K562 (cell line): ENCODE measurements at places on chromosomes 11 and 22.

DNA sequence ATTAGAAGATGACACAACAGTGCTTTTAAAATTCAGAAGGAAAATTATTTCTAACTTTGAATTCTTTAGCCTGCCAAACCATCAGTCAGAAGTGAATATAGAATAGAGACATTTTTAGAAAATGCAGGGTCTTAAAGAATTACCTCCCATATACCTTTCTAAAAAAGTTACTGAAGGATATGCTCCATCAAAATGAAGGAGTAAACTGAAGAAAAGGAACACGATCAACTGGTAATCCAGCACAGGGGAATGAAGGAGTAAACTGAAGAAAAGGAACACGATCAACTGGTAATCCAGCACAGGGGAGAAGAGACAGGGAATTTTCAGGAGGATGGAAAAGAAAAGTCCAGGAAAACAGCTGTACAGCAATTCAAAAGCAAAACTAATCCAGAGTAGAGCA lies 75.4 kb upstream of the LDLRAD3 start:
- no peak for DNase-seq

GRCh38 chr11:61037441-61038093 lies 64.7 kb upstream of the CD5 start:
- DNase-seq = no peak

DNA sequence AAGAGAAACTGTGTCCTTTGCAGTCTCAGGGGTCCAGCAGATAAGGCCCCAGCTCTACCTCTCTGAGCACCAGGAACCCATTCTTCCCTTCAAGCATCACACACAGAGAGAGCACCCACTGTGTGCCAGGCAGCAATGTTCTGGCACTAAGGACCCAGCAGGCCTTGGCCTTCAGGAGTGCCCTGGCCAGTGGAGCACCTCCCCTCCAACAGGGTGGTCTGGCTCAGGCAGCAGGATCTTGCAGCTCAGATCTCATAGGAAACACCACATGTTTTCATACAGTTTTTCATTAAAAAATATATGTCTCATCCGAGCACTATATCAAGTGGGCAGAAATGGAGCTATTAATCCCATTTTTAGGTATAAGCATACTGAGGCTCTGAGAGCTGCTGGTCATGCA lies 410.6 kb downstream of the SOX6 start:
- no peak for DNase-seq

GRCh38 chr11:132112846-132113245 lies 742.4 kb downstream of the NTM start:
- no peak for DNase-seq
